ENCODE measurements at places on chromosomes 2 and 18.

- peak; percentile 42 for DNase-seq
These were observed 40.6 kb downstream of the DHX57 start for GRCh38 chr2:38835015-38835601.

DNA sequence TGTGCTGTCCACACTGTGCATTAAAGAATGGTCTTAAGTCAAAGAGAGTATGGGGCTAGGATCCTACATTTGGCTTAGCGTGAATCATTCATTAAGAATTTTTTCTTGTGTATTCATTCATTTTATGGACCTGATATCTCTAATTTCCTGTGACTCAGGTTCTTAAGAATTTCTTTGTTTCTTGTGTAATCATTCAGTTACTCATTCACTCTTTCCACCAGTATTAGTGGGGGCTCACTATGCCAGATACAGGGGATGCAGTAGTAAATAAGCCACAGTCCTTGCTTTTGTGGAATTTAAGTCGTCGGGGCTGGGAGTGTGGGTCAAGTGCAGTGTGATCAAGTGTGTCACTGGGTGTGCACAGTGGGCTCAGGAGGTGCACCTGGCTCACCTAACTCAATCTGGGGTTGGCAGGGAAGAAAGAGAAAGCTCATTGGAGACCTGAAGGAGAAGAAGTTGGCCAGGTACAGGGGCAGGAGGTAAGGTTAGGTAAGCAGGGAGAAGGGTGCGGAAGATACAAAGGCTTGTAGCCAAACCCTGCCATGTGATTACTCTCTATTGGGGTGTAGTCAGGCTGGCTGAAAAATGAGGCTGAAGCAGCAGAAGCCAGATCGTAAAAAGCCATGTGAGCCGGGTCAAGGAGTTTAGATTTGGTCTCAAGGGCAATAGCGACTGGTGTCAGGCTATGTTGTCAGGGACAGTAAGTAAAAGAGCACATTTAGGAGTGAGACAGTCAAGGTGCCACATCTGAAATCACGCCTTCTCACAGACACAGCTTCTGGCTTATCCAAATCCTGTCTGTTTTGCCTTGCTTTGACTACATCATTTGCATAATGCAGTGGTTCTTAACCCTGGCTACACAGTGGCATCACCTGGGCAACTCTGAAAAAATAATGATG lies 67.2 kb downstream of the KCTD1 start:
- DNase-seq = no peak

DNA sequence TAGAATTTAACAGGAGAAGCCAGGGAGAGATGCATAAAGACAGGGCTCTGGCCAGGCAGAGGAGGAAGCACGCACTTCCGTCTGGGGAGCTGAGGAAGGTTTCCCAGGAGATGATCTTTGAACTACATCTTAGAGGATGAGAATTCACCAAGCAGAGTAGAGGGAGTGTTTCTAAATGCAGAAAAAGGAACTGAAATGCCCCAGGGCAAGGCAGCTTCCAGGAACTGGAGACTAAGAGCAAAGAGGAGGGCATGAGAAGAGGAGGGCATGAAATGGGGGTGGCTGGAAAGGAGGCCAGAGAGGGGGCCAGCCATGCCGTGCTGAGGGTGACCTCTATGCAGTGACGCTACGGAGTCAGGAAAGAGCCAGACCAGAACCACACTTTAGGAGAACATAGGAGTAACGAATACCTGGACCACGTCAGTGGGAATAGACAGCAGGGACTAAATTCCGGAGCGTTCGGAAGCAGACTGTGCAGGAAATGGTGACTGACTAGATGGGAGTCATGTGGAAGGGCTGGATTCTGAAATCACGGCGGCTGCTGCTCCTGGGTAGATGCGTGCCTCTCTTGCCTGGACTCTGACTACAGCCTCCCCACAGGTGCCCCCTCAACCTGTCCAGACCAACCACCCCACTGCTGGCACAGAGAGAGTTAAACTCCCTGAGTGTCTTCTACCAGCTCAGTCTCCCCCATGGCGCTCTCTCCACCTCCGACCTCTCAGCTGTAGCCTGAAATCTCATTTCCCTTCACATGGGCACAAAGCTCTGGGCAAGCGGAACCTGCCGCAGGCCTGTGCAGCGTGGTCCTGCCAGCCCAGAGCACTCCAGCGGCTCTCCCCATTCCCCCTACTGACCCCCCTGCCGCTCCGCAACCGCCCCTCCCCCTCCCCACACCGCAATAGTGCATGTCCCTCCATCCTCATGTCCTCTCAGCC lies 87.0 kb upstream of the RTN4 start:
- DNase-seq = no peak

DNA sequence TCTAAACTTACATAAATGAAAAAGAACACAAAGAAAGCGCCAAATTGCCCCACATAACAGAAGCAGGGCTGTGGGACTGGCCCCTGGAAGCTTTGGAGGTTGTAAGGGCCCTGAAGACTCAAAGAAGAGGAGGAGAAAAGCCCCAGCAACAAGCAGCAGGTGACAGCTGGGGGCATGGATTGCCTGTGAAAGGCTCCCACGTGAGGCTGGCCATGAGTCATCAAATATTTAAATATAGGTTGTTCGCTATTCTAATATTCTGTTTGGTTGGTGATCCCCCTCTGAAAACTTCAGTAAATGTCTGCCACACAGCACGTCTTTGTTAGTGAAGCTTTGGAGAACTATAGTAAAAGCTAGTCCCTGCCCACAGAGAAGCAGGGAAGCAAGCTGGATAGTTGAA lies 132.4 kb downstream of the MREG start:
- no peak for DNase-seq

- DNase-seq = no peak
These were observed 246.8 kb downstream of the AGPS start for GRCh38 chr2:177639262-177639914.

DNA sequence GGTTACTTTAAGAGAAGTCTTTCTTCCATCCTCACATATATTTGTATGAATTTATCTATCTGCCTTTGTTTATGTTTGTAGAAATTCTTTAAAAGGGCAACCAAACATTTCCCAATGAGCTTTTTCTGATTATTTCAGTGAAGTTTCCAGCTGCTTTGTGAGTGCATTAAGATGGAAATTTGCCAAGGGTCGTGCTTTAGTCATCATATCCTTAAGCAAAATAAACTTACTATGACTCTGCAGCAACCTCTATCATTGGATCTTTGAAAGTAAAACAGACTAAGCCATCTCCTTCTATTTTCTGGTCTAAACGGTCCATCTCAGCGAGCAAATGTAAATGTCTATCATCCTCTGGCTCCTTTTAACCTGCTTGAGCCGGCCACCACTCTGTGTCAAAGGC lies 489.3 kb downstream of the SOX11 start:
- no peak for DNase-seq

DNA sequence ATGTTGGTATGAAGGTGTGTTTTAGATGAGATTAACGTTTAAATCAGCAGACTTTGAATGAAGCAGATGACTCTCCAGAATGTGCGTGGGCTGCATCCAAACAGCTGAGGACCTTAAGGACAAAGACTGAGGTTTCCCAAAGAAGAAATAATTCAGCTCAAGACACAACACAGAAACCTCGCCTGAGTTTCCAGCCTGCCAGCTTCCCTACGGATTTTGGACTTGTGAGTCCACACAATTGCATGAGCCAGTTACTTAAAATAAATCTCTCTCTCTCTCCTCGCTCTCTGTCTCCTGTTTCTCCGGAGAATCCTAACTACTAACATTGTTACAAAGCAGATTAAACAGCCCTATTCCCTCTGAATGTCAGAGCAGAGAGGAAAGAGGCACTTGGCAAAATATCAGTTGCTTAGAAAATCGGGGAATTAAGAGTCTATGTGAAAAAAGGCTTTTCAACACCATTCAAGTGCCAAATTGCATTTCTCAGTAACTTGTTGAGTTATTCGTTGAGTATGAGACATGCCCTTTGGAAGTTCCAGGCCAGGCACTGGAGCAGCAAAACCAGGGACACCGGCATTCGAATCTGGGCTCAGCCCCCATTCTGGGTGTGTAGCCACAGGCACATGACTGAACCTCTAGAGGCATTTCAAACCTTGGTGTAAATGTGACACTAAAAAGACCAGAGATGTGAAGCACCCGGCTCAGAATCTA lies 174.6 kb upstream of the PID1 start:
- DNase-seq = no peak

DNA sequence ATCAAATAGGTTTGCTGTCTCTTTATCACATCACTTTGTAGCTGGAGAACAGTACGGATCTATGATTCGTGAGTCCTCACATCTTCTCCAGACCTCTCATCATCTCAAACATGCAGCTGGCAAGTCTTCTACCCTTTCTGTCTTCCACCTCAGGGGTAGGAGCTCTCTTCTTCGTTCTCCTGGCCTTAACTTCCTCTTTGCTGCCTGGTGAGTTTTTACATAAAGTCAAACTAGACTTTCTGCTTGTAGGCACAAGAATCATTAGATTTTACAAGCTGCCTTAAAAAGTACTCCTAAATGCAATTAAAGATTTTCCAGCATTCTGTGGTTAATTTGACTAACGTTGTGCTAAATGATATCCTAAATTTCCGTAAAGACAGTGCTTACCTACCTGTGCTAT lies 43.7 kb upstream of the TANK start:
- DNase-seq = no peak

GRCh38 chr2:21667638-21668037 lies 543.9 kb downstream of the TDRD15 start:
- DNase-seq = no peak

GRCh38 chr2:46674488-46674887 lies 195.1 kb downstream of the TMEM247 start:
- no peak for DNase-seq
